NCI-H774 (cell line): ENCODE measurements at places on chromosomes 13 and 19.

GRCh38 chr19:35963514-35963913 lies 27.3 kb downstream of the LRFN3 start:
- DNase-seq = no peak

GRCh38 chr13:33296793-33297425 lies 11.4 kb upstream of the STARD13 start:
- no peak for DNase-seq

DNA sequence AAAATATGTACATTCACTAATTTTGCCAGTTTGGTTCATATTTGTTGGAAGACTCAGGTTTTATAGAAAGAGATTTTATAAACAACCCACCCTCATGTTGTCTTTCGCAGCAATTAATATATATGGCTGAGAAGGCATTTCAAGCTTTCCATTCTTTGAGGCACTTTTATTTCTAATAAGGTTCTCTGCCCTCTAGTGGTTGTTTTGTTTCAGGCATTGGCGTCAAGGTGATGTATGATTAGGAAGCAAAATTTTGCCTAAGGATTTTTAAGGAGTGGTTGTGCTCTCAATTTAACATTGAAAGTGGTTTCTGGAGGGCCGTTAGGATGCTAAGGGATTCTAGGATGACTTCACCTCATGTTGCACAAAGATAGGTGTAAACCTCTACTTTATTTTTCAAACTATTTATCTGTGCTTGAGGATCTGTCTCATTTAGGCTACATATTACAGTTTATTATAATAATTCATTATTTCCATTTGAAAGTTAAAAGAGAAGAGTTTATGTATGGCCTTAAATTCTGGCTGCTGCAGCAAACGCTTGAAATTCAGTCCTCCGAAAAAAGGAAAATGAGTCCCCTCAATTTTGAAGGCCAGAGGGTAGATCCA lies 35.9 kb downstream of the OXGR1 start:
- peak; percentile 25 for DNase-seq

GRCh38 chr13:26465514-26465913 lies 92.0 kb upstream of the WASF3 start:
- DNase-seq = no peak
